CD4-positive, alpha-beta memory T cell (primary cell): ENCODE measurements at places on chromosomes 1 and 21.

DNA sequence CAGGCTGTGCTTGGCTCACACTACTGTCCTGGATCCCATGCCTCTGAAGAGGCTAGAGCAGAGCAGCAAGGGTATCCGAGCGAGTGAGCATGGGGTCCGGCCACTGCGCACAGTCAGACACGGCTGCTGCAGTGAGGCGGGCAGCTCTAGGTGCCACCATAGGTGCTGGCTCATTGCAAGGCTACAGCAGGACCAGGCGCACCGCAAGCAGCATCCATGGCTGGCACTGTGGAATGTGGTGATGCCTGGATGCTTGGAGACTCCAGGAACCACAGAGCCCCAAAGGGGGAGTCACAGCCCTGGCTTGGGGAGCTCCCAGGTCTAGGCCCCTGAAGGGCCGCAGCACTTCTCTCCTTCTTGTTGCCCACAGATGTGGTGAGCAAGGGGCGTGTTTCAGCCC, 47.2 kb downstream of the ATP6V1G3 start:
- DNase-seq: no peak

GRCh38 chr1:118247593-118247992, 62.6 kb upstream of the SPAG17 start:
- DNase-seq: no peak

- DNase-seq: no peak
These were observed 187.8 kb upstream of the HP1BP3 start for GRCh38 chr1:20974951-20975350.

- no peak for DNase-seq
These were observed 14.8 kb downstream of the ARHGEF16 start for GRCh38 chr1:3469104-3469848.

- peak; percentile 85 for DNase-seq
These were observed at the start of gene MEAF6 for GRCh38 chr1:37514350-37515184. Gene MEAF6 (minus strand): TSS chr1:37514766. CDS start chr1:37514746, 20 bp downstream.

DNA sequence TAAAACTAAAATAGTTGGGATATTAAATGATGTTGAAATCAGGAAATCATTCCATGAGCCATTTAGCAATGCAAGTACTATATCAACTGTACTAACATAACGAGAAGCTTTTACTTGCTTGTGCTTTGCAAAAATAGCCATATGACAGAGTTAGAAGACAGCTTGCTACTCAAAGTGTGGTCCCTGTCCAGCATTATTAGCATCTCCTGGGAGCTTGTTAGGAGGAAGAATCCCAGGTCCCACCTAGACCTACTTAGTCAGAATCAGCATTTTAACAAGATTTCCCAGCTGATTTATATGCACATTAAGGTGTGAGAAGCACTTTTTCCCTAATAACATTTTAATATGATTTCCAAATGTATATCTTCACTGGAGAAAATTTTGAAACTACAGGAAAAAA, 4.7 kb downstream of the PRKACB start:
- no peak for DNase-seq

DNA sequence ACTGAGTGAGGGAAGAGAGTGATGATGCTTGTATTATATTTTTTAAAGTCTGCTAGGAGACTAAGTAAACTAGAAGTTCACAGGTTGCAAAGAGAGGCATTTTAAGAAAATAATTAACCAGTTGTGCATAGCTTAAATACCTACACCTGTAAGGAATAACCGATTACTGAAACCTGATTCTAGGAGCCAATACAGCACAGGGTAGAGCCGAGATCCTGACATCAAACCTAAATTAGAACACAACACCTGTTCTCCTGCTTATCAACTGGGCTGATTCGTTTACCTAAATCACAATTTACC, 54.8 kb downstream of the EPRS1 start:
- no peak for DNase-seq

DNA sequence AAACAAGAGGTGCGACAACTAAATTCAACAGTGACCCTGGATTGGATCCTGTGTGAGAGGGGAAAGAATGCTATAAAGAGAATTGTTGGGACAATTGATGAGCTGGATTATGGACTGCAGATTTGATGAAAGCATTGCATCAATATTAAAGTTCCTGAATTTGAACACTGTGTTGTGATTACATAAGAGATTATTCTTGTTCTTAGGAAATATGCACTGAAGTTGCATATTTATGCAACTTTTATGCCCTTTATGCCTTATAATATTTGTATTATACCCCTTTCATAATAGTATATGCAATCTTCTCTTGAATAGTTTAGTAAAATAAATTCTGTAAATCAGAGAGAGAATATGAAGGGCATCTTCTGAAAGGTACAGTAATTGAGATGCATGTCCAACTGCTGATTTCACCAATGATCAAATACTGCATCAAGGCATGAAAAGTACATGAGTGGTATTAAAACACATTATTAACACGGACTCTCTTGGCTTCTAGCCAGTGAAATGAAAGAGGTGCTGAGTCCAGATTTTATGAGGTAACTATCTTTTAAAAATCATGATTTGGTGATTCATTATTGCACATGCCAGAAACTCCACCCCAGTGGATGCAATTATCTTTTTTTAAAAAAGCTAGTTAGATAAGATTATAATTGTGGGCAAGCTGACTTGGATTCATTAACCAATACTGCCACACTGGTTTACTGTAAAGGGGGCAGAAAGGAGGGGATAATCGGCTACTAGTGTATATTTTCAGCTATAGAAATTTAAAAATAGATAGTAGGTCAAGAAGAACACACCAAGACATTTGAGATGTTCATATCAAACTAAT, 19.9 kb upstream of the LPAR3 start:
- DNase-seq: no peak

- DNase-seq: peak; percentile 76
These were observed 59.5 kb downstream of the POFUT2 start for GRCh38 chr21:45228171-45228641.

- DNase-seq: no peak
These were observed 22.5 kb upstream of the FCRL5 start for GRCh38 chr1:157574836-157575235.

- no peak for DNase-seq
These were observed 91.7 kb downstream of the C1orf94 start for GRCh38 chr1:34268311-34268954.

DNA sequence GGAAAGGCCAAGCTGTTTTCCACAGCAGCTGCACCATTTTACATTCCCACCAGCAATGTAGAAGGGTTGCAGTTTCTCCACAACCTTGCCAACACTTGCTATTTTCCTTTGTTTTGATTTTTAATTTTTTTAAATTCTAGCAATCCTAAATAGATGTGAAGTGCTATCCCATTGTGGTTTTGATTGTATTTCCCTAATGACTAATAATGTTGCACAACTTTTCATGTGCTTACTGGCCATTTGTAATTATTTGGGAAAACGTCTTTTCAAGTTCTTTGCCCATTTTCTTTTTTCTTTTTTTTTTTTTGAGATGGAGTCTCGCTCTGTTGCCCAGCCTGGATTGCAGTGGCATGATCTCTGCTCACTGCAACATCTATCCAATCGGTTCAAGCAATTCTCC, 53.9 kb downstream of the VCAM1 start:
- no peak for DNase-seq

GRCh38 chr1:203536980-203537455, 43.1 kb downstream of the OPTC start:
- DNase-seq: no peak

GRCh38 chr1:71490432-71490831, 409.6 kb upstream of the ZRANB2 start:
- DNase-seq: no peak

DNA sequence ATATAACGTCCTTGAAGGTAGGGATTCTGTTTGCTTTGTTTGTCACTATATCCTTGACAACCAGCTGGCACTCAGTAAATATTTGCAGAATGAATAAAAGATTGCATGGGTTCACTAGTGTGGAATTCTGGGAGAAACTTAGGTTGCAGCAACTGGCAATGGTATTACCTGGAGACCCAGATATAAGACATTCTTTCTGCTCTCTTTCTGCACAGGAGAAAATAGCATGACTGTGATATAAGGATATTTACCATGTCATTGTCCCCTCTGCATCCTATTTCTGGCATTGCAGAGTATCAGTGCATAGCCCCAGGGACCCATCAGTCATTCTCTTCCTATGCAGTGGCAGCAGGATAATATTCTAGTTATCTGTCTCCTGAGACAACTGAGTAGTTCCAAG, 308.9 kb upstream of the LRRC7 start:
- DNase-seq: no peak

DNA sequence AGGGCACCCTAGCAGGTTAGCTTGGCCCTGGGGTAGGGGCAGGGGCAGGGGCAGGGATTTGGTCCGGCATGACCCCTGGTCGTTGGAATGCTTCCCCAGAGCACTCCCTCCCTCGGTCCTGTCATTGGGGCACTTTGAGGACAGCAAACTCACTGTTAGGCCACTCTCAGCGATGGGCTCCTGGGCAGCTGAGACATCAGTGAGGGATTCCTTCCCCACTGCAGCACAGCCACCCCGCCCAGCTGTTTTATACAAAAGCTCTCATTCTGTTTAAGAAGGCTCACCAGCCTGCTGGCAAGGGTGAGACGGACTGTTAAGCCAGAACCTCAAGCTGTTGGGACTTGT, 86.9 kb upstream of the F3 start:
- DNase-seq: no peak

DNA sequence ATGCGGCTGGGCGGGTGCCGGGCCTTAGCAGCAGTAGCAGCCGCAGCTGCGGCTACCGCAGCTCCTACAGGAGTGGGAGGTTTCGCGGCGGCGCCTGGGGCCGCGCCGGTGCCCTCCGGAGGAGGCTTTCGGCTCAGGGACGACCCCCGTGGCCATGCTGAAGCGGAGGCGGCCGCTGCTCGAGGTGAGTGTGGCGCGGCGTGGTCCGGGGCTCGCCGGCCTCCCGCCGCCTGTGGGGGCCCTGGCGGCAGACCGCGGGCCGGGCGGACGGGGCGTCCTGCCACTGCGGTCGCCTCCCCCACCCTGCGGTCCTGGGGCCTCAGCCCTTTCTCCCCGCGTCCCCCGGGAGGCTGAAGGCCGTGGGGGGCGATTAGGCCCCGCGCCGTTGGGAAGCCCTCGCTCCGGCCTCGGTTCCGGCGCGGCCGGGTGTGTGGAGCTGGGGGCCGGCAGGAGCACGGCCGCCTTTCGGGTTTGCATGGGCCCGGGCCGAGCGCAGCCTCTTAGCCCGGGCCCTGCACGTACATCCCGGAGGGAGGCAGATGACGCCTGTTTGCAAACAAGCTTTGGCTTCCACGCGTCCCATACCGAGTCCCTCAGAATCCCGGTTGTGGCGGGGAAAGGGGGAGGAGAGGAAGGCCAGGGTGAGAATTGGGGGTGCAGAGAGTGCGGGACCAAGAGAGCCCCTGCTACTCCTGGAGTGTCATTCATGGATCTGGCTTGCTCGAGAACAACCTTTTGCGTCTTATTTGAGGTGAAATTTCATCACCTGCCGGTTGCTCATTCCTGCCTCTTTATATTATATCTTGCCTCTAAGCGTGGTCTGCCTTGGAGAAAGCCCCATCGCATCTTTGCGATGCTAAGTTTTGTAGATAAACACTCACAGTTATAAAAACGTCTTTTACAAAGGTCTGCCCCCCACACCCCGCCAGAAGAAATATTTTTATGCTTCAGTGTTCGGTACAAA, 613 bp downstream of the ZFYVE9 start:
- peak; percentile 2 for DNase-seq

GRCh38 chr1:165612062-165612461, 19.0 kb upstream of the MGST3 start:
- DNase-seq: no peak

DNA sequence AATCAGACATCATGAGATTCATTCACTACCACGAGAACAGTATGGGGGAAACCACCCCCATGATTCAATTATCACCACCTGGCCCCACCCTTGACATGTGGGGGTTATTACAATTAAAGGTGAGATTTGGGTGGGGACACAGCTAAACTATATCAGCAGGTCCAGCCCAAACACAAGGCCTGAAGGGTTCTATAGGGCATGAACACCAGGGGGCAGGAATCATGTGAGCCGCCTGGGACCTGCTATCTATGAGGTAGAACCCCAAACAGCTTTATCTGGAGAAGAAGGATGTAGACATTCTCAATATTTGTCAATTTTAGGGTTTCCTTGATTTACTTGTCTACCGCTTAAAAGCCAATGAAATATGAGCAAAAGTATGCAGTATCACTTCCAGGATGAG, 294.9 kb upstream of the DEPDC1 start:
- no peak for DNase-seq

DNA sequence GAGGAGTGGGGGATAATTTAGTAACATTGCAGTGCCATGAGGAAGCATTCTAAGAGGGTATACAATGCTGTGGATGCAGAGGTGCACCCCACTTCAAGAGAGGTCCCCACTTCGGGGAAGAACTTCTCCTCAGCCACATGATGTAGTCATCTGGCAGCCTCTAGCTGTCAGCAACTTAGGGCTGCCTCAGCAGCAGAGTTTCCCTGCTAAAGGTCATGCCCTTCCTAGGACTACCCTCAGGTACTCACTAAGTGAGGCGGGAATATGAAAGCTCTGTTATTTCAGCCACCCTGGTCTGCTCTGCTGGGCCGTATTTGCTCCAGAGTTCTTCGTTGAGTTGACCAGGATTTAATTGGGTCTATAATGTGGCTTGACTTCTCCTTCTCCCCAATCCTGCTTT, 41.9 kb upstream of the NGF start:
- DNase-seq: no peak

DNA sequence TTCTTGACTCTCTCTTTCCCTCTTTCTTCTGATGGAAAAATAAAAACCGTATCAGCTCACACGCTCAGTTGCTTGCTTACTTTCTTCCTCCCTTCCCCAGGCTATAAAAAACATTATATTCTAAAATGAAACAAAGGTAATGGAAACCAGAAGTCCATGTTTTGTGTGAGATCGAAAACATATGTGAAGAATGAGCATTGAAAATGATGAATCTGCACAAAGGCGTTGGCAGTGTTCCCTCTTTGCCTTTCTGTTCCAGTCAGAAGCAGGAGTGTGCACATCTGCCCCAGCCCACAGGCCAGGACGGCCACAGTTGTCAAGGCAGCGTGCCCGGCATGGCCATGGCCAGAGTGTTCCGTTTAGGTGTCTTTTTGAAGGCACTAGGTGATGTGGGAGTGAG, 185.3 kb upstream of the USP24 start:
- no peak for DNase-seq

DNA sequence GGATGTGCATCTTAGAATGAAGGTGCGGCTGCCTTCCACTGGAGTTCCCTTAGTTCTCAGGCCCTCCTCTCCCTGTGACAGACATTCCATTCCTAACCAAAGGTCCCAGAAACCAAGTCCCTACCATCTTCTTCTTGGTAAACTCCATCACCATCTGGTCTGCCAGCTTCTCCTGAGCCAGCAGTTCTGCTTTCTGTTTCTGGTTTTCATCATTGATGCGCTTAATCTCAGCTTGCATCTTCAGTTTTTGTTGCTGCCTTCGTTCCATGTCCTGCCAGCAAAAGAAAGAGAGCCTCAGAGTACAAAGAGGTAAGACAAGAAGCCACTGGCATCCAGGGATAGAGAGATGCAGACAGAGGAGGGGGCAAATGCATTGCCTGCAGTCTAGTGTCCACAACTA, 18.0 kb upstream of the VSIG8 start:
- no peak for DNase-seq

GRCh38 chr1:184854496-184855140, 100.0 kb upstream of the EDEM3 start:
- no peak for DNase-seq

- no peak for DNase-seq
These were observed 304.1 kb downstream of the FAM72C start for GRCh38 chr1:143667730-143668129.
